HT-29 (cell line): ENCODE measurements at places on chromosomes 12 and 14.

- peak; percentile 95 for DNase-seq
Observed at GRCh38 chr12:31732926-31733548, 4.2 kb upstream of the AMN1 start.

- no peak for DNase-seq
Observed at GRCh38 chr12:25248137-25248536, 2.6 kb downstream of the KRAS start.

DNA sequence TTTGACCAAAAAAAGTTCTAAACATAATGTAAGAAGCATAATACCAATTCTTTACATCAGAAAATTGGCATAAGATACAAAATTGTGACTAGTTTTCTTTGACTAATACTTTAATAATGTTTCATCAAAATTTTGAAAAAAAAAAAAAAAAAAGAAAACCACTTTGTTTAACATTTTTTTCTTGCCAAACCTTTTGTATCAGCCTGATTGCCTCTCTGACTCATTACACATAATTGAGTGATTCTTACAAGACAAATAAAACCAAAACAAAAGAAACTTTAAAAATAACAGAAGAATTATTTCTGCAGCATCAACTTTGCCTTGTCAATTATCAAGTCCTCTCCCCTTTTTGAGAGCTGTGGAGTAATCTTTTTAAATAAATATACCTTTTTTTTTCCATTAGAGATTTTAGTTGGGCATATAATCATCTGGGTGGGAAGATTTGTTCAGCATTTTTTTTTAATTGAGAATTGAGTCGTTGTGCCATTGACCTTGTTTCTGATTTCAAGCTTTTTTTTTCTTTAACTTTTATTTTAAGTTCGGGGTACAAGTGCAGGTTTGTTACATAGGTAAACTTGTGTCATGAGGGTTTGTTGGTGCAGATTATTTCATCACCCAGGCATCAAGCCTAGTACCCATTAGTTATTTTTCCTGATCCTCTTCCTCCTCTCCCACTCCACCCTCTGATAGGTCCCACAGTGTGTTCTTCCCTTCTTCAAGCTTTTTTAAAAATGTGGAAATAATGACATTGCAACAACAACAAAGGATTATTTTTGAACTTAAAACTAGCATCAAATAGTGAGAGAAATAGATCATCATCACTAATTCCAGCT lies 45.8 kb upstream of the HMGA2 start:
- DNase-seq = no peak

- no peak for DNase-seq
Observed at GRCh38 chr12:3468329-3468728, 22.7 kb upstream of the PRMT8 start.

GRCh38 chr14:105830171-105830570 lies 303.8 kb downstream of the TMEM121 start:
- DNase-seq = no peak

GRCh38 chr14:90820958-90821357 lies 4.7 kb upstream of the TTC7B start:
- no peak for DNase-seq

GRCh38 chr12:7869137-7869536 lies 3.6 kb downstream of the SLC2A14 start:
- DNase-seq = no peak
